ENCODE measurements at places on chromosomes 5 and 9. TPM values are rescaled to one million over a fixed set of nuclear protein-coding genes. Genes with fewer than 3 reads are reported as not detected.

GRM6 gene
- not detected for total RNA-seq

ZNF883 gene
- 1.7 TPM for total RNA-seq

IFNK gene
- total RNA-seq = not detected

FRMPD1 gene
- not detected for total RNA-seq

EGR1 gene
- total RNA-seq = 17.3 TPM

TAS2R1 gene
- total RNA-seq = not detected

SOX30 gene
- 0.15 TPM for total RNA-seq

CARD6 gene
- total RNA-seq = 2.4 TPM

LCP2 gene
- total RNA-seq = not detected

Data from bronchus fibroblast of lung (primary cell).